Foreskin keratinocyte (primary cell): ENCODE measurements at places on chromosomes 4 and X. TPM values are rescaled to one million over a fixed set of nuclear protein-coding genes. Genes with fewer than 3 reads are reported as not detected.

DNA sequence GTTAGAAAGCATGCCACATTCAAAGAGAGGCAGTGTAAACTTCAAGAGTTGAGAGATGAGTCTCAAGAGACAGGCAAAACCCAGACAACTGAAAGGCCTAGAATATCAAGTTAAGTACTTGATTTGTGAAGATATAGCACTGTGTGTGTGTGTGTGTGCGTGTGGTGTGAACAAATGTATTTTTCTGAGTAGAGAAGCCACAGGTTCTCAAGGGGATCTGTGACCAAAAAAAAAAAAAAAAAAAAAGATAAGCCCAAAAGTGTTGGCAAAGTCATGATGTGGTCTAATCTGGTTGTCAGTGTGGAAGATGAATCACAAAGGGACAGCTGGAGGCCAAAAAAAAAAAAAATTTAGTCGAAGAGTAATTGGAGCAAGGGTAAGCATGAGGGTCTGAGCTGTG is 3.9 kb downstream of the RIPPLY1 start:
- no peak for DNase-seq

Gene DCUN1D4
- total RNA-seq, result 28.3 and 29.2 TPM in 2 replicates

- DNase-seq, result no peak
Observed at GRCh38 chr4:5144384-5144783, 93.1 kb downstream of the STK32B start.

Gene ASMT
- not detected in 2 replicates for total RNA-seq
